ENCODE measurements at places on chromosomes 12 and 14. TPM values are rescaled to one million over a fixed set of nuclear protein-coding genes. Genes with fewer than 3 reads are reported as not detected.

The ATL1 gene
- 4.6 TPM for total RNA-seq

The ETFBKMT gene
- total RNA-seq = 1.9 TPM

The TRPV4 gene
- total RNA-seq = 1.1 TPM

The EXOC3L4 gene
- not detected for total RNA-seq

The FOXA1 gene
- not detected for total RNA-seq

The GALNT16 gene
- 8.8 TPM for total RNA-seq

The STON2 gene
- total RNA-seq = 37.4 TPM

The GLIPR1L1 gene
- total RNA-seq = not detected

The ACRBP gene
- 2.4 TPM for total RNA-seq

The NID2 gene
- total RNA-seq = 75.5 TPM

The C1R gene
- 697 TPM for total RNA-seq

The HELB gene
- total RNA-seq = 7.5 TPM

The DTX1 gene
- 49.8 TPM for total RNA-seq

The SERPINA4 gene
- total RNA-seq = not detected

The GPR65 gene
- total RNA-seq = 1.6 TPM

The RGS6 gene
- total RNA-seq = 9.5 TPM

The COL2A1 gene
- not detected for total RNA-seq

Measured in subcutaneous adipose tissue (tissue), 4 donors.